Naive thymus-derived CD8-positive, alpha-beta T cell (primary cell): ENCODE measurements at places on chromosomes 7 and 10.
A peak's percentile ranks its signal among the peaks of the same experiment; 100 is the strongest.

- DNase-seq, result no peak
- H3K4me3 ChIP-seq, result no peak overlapping the region
- peaks cover 17% of the 10 kb centered on the region for H3K36me3 ChIP-seq
- no peak overlapping the region for H3K27ac ChIP-seq
Observed at GRCh38 chr7:50221028-50221427, 83.5 kb upstream of the IKZF1 start.

DNA sequence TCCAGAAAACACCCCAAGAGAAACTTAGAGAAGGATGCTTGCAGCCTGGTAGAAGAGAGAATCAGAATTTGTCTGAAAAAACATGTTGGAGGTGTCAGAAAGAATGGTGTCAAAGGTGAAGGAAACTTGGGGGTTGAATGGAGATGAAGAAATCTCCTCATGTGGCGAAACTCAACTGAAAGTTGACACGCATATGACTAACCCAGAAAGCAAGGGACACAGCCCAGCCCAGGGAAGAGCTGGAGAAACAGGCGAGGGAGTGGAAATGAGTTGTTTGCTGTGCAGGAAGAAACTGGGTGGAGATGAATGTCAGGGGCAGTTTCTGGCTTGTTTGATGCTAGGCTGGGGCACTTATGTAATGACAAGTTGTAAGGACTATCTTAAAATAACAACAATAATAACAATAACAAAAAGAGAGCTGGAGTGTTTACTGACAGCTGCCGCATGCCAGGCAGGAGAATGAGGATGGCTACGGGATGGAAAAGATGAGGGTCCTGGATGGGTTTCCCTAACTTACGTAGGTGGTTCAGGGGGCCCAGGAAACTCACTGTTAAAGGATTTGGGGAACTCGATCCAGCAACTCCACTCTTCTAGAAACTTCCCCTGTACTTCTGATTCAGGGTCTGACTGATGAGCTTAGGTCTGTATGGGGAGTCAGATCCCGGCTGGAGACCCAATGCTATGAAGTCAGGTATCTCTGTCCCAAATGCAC is 57.4 kb downstream of the MAP3K8 start:
- no peak overlapping the region for H3K4me3 ChIP-seq
- H3K4me1 ChIP-seq, result peaks cover 27% of the 10 kb centered on the region
- no peaks in the 10 kb centered on the region for H3K36me3 ChIP-seq
- no peak for DNase-seq

DNA sequence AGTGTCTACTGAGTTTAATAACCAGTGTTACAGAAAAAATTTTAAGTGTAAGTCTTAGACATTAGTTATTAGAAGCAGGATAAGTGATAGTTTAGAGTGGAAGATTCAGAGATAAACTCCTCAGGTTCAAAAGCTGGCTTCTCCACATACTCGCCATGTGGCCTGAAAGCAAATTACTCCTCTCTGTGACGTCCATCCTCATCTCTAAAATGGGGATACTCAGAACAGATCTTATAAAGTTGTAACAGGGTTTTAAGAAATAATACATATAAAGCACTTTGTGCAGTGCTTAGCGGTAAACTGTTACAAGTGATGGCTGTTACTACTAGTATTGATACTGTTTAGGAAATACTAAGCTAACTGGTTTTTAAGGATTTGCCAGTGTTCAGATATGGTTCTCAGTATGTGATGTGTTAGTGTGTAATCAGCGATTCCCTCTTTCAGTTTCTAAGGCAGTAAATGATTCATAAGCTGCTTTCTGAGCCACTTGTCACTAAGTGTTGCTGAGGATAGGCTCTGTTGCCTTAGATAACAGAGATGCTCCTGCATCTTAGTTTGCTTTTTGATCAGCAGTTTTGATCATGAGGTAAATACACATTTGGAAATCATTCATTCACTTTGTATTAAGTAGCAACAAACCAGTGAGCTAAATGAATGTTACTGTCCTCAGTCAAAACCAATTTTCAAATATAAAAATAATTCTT is 58.7 kb downstream of the CYP51A1 start:
- H3K36me3 ChIP-seq, result peaks cover 77% of the 10 kb centered on the region
- no peaks in the 10 kb centered on the region for H3K27me3 ChIP-seq
- no peak overlapping the region for H3K27ac ChIP-seq
- H3K4me1 ChIP-seq, result no peaks in the 10 kb centered on the region
- DNase-seq, result no peak
- no peak overlapping the region for H3K4me3 ChIP-seq

GRCh38 chr7:71017602-71018001 is 114.3 kb upstream of the GALNT17 start:
- H3K27ac ChIP-seq, result no peak overlapping the region
- no peaks in the 10 kb centered on the region for H3K27me3 ChIP-seq
- no peak overlapping the region for H3K4me3 ChIP-seq
- H3K4me1 ChIP-seq, result no peaks in the 10 kb centered on the region
- peaks cover 9% of the 10 kb centered on the region for H3K36me3 ChIP-seq

- H3K4me1 ChIP-seq, result no peaks in the 10 kb centered on the region
- H3K36me3 ChIP-seq, result no peaks in the 10 kb centered on the region
- H3K4me3 ChIP-seq, result no peak overlapping the region
- H3K27ac ChIP-seq, result no peak overlapping the region
- no peaks in the 10 kb centered on the region for H3K27me3 ChIP-seq
Observed at GRCh38 chr10:3704565-3705325, 80.3 kb downstream of the KLF6 start.

GRCh38 chr10:97673736-97674525 is 13.1 kb downstream of the AVPI1 start:
- H3K4me3 ChIP-seq, result no peak overlapping the region
- no peak for DNase-seq
- peaks cover 10% of the 10 kb centered on the region for H3K36me3 ChIP-seq
- no peaks in the 10 kb centered on the region for H3K27me3 ChIP-seq

DNA sequence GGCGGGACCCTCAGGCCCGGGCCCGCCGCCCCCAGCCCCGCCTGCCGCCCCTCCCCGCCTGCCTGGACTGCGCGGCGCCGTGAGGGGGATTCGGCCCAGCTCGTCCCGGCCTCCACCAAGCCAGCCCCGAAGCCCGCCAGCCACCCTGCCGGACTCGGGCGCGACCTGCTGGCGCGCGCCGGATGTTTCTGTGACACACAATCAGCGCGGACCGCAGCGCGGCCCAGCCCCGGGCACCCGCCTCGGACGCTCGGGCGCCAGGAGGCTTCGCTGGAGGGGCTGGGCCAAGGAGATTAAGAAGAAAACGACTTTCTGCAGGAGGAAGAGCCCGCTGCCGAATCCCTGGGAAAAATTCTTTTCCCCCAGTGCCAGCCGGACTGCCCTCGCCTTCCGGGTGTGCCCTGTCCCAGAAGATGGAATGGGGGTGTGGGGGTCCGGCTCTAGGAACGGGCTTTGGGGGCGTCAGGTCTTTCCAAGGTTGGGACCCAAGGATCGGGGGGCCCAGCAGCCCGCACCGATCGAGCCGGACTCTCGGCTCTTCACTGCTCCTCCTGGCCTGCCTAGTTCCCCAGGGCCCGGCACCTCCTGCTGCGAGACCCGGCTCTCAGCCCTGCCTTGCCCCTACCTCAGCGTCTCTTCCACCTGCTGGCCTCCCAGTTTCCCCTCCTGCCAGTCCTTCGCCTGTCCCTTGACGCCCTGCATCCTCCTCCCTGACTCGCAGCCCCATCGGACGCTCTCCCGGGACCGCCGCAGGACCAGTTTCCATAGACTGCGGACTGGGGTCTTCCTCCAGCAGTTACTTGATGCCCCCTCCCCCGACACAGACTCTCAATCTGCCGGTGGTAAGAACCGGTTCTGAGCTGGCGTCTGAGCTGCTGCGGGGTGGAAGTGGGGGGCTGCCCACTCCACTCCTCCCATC is 82.7 kb downstream of the PAX2 start:
- peaks cover 5% of the 10 kb centered on the region for H3K36me3 ChIP-seq
- H3K4me3 ChIP-seq, result peak overlapping the region; percentile 92
- H3K4me1 ChIP-seq, result peaks cover 36% of the 10 kb centered on the region
- peaks cover 57% of the 10 kb centered on the region for H3K27me3 ChIP-seq
- peak; percentile 13 for DNase-seq

GRCh38 chr7:84088802-84089201 is 105.8 kb downstream of the SEMA3A start:
- peaks cover 4% of the 10 kb centered on the region for H3K36me3 ChIP-seq
- peaks cover 47% of the 10 kb centered on the region for H3K4me1 ChIP-seq
- no peak overlapping the region for H3K4me3 ChIP-seq

DNA sequence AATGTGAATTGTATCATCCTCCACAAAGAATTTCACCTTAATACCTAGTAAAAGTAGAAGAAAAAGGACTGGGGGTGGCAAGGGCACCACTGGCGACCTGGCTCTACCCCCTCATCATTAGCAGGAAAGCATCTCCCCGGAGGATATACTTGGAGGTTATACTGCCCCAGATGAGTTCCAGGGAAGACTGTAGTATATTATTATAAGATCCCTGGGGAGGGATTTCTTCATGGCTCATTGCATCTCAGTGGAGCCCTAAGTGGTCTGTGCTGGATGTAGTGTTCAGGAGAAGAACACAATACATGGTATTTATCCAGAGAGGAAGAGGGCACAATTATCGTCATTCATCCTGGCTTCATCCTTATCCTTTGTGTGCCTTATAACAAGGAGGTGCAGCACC is 14.2 kb upstream of the DYNC1I1 start:
- no peak for DNase-seq
- H3K36me3 ChIP-seq, result peaks cover 5% of the 10 kb centered on the region
- peaks cover 13% of the 10 kb centered on the region for H3K27me3 ChIP-seq
- H3K4me1 ChIP-seq, result no peaks in the 10 kb centered on the region
- H3K27ac ChIP-seq, result no peak overlapping the region
- no peak overlapping the region for H3K4me3 ChIP-seq

- H3K36me3 ChIP-seq, result peaks cover 58% of the 10 kb centered on the region
- H3K27me3 ChIP-seq, result no peaks in the 10 kb centered on the region
- peaks cover 16% of the 10 kb centered on the region for H3K4me1 ChIP-seq
- H3K27ac ChIP-seq, result no peak overlapping the region
- H3K4me3 ChIP-seq, result no peak overlapping the region
Observed at GRCh38 chr10:129626309-129626708, 159.3 kb downstream of the MGMT start.

DNA sequence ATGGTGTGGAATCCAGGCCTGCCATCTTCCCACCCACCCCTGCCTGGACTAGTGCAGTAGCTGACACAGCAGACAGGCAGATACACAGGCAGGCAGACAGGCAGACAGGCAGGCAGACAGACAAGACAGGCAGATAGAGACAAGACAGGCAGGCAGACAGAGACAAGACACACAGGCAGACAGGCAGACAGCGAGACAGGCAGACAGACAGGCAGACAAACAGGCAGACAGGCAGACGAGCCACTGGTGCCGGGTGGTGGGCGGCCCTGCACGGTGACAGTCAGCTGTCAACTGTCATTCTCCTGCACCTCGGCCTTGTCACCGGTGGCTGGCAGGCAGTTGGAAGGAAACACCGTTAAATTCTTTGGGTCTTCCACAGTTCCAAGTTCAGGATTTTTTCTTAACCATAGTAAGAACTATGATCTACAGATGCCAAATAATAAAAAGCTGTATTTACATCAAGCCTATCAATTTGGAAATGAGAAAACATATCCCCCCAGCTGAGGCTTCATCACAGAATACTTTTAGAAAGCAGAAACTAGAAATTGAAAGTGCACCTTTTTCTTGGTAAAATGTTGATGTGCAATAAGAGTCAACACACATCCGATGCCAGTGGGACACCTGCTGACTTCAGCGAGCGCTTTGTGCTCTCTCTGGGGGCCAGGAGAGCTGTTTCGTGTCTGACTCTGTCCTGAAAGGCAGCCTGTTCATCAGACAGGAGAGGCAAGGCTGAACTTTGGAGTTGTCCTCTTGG is 250.4 kb downstream of the DNAJB6 start:
- no peak overlapping the region for H3K4me3 ChIP-seq
- H3K27ac ChIP-seq, result no peak overlapping the region
- no peaks in the 10 kb centered on the region for H3K36me3 ChIP-seq
- no peak for DNase-seq
- peaks cover 16% of the 10 kb centered on the region for H3K4me1 ChIP-seq

GRCh38 chr10:566241-566885 is 123.1 kb downstream of the DIP2C start:
- no peaks in the 10 kb centered on the region for H3K4me1 ChIP-seq
- peaks cover 21% of the 10 kb centered on the region for H3K27me3 ChIP-seq
- DNase-seq, result no peak
- H3K27ac ChIP-seq, result no peak overlapping the region
- H3K4me3 ChIP-seq, result no peak overlapping the region

GRCh38 chr10:77392236-77392721 is 245.3 kb downstream of the KCNMA1 start:
- no peaks in the 10 kb centered on the region for H3K27me3 ChIP-seq
- H3K27ac ChIP-seq, result no peak overlapping the region
- H3K4me3 ChIP-seq, result no peak overlapping the region
- H3K4me1 ChIP-seq, result peaks cover under 1% of the 10 kb centered on the region
- no peaks in the 10 kb centered on the region for H3K36me3 ChIP-seq
- no peak for DNase-seq
